ENCODE measurements at places on chromosomes 3 and 15.
A peak's percentile ranks its signal among the peaks of the same experiment; 100 is the strongest.

GRCh38 chr15:49313650-49314049, 109.4 kb upstream of the FGF7 start:
- peak; percentile 87 for ATAC-seq

GRCh38 chr3:195203606-195204005, 67.4 kb downstream of the XXYLT1 start:
- ATAC-seq, result no peak

DNA sequence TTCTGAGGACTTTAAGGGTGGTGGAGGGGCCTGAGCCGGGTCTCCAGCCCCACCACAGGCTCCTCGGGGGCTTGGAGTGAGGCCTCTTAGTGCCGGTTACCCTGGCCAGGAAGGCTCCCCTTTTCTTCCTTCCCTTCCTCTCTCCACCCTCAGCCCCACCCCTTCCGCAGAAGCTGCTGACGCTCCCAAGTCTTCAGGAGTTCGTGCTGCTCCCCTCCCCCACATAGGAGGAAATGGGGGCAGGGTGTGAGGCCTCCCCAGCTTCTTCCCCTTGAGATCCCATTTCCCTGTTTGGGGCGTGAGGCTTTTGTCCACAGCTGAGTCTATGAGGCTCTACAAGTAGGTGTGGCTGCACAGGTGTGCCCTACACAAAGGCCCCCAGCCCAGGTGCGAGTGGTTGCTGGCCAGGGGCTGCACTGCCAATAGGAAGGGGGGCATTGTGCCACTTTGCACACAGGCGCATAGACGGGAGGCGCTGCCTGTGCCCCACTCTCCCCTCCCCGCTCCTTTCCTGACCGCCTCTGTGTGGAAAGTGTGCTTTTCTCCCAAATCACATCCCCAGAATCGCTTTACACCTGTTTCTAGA, 915 bp upstream of the CALML4 start:
- no peak for ATAC-seq

DNA sequence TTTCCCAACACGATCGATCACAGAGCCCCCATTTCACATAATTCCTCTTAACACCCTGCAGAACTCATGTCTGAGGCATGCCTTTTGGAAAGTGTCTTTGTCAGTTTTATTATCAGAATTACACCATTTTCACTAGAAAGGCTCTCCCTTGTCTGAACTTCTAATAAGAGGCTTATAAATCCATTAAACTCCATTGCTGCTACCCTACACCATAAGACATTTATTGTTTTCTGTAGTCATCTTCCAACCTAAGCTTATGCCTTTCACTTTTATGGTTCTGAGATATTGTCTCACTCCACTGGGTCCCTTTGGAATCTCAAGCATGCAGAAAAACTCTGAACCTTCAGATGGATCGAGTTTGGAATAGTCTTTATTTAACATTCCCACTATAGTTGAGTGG, 50.2 kb upstream of the TPM1 start:
- no peak for ATAC-seq

DNA sequence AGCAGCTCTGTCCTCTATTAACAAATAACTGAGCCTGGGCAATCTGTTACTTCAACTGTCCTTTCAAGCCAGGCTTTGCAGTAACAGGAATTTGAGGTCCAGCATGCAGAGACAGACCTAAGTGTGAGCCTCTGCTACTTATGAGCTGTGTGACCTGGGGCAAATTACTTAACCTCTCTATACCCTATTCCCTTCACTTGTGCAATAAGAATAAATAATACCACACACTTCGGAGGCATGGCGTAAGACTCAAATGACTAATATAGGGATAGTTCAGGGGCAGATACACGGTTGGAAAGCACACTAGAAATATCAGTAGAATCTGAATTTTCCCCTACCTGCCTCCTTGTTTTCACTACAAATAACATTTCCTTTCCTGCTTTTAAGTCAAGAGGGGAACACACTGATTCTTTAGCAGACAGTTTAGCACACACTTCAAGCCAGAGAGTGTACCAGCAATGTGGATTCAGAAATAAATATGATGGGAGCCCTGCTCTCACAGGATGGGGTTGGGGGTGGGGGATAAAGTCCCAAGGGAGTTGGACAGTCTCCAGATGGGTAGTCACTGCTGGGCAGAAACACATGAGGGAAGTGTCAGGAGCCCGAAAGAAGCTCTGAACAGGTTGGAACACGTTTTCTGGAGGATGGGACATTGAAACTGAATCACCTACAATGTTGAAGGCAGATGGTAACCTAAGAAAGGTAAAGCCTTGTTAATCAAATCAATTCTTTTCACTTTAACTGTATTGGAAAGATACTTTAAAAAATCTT, 61.8 kb upstream of the RBP1 start:
- ATAC-seq, result no peak

DNA sequence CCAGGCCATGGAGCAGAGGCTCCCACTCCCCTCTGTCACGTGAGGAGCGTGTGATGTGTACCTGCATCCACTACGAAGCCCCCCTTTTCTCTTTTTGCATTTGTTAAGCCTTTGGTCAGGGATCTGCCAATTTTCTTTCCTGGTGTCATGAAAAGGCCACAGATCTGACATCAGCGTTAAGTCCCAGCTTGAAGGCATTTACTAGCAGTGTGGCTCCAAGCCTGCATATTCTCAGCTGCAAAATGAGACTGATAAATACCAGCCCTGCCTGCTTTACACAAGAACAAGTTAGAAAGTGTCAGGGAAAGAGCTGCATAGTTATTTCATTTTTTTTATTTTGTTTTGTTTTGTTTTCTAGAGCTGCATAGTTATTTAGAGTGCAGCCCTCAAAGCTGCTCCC, 2.3 kb upstream of the ANKRD63 start:
- peak; percentile 43 for ATAC-seq

DNA sequence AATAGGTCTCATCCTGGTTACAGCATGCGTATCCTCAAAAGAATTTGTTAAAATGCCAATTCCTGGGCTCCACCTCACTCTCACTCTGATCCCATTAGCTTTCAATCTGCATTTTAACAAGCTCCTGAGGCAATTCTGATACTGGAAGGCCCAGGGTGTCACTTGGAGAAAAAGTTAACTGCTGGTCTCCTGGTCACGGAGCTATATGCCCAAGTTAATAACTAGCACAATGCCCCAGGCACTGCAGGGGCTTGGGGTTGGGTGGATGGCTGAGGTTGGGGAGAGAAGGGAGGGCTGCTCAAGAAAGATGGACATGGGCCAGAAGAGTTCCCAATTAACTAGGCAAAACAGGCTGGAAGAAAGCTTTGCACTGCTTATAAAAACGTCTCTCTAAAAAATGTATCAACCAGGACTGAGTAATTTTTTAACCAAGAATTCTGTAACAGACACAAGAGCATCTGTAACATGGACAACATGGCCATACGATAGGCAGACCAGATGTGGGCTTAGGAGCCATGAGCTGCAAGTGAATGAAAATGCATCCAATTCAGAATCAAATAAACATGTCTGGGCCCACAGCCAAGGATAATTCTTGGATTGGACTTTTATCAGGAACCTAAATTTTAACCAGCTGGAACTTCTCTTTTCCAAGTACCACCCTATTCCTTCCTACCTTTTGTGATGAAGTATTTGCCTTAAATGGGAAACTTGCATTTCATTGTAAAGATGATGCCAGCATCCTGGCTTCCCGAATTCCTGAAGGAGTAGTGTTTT, 4.2 kb downstream of the IL17RD start:
- ATAC-seq, result peak; percentile 17

- peak; percentile 72 for ATAC-seq
Measured at GRCh38 chr3:123870033-123870432, 14.1 kb downstream of the MYLK start.

DNA sequence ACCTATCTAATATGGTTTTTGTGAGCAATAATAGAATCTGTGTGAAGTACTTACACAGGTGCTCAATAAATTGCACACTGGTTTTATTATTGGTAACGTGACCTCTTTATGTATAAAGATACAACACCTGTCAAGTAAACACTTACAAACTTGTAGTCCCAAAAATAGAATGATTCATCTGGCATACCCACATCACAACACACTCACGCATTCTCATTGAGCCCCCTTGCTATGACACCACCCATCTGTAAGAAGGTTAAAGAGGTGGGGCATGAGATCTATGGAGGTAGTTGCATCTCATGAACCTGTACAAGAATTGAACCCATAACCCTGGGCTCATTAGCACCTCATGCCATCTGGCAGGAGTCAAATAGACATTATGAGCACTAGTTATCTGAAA, 134.9 kb upstream of the THBS1 start:
- no peak for ATAC-seq

GRCh38 chr3:77427528-77427927, 387.6 kb downstream of the ROBO2 start:
- no peak for ATAC-seq

GRCh38 chr3:77590191-77590590, 550.3 kb downstream of the ROBO2 start:
- no peak for ATAC-seq

- no peak for ATAC-seq
Measured at GRCh38 chr15:99711625-99712024, 21.6 kb downstream of the LYSMD4 start.

- ATAC-seq, result no peak
Measured at GRCh38 chr15:77571741-77572140, 61.0 kb downstream of the LINGO1 start.

- ATAC-seq, result peak; percentile 52
Measured at GRCh38 chr15:41401904-41402267, 410 bp downstream of the NDUFAF1 start.

Measured in SK-N-SH treated with all-trans-retinoic acid at 6 μM for 48 hours (cell line).